Thoracic aorta (tissue), 2 donors: ENCODE measurements at places on chromosomes 3 and 15. TPM values are rescaled to one million over a fixed set of nuclear protein-coding genes. Genes with fewer than 3 reads are reported as not detected.

GRCh38 chr3:71585887-71586809 is 2.6 kb upstream of the FOXP1 start:
- DNase-seq: no peak

- DNase-seq: no peak
These were observed 13.4 kb upstream of the HCN4 start for GRCh38 chr15:73382115-73382514.

P2RY14 gene
- total RNA-seq: 2.5 TPM

SAMD7 gene
- not detected for total RNA-seq
